ENCODE measurements at places on chromosomes 16 and 17.

DNA sequence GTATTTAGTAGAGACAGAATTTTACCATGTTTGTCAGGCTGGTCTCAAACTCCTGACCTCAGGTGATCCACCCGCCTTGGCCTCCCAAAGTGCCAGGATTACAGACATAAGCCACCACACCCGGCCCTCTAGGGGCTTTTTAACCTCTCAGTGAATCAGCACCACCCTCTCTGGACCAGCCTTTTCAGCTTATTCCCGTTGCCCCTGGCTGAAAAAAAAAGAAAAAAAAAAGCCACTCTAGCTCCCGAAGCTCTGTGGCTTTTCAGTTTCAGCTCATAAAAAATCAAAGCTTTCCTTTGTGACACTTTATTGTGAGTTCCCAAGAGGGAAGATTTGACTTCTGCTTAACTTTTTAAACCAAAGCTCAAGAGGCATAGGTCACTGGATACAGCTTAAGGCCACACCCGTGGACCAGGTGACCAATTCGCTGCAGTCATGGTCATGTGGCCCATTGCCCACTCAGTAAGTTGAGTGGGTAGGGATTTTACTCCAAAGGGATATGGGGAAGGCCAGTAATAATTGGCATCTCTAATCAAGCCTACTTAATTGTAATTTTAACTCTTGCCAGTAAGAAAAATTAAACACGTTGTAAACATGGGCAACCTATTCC is 46.6 kb upstream of the MED13 start:
- DNase-seq = no peak

DNA sequence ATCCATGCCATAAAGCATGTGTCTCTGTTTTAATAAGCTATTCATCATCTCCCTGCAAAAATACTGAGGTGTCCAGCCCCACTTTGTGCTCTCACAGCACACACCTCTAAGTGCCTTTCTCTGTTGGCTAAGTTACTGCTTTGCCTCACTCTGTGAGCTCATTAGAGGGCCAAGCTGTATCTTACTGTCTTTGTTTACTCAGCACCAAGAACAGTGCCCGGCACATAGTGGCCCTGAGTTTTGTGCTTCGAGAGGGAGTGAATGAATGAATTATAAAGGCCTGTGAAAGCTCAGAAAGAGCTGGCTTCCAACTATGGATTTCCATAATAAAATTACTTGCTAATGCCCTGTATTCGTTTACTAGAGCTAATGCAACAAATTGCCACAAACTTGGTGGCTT is 50.2 kb upstream of the NOG start:
- DNase-seq = no peak

DNA sequence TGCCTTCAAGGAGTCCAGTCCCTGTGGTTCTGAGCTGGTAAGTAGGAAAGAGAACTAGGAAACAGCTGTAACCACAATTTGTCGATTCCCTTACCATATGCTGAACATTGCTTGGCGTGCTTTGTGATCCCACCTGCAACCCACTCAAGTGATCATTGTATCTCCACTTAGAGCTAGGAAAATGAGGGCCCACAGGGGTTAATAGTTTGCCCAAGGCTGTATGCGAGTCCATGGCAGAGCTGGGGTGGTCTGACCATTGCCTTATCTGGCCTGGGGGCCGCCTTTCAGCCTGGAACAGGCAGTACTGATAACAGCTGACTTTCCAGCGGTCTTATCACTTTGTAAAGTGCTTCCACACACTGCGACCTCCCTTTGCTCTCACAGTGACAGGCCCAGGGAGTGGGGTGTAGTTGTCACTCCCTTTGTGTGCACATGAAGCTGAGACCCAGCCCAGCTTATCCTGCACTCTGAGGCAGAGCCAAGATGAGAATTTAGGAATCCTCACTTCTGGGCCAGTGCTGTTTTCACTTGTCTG is 9.8 kb downstream of the MYL4 start:
- DNase-seq = peak; percentile 16

DNA sequence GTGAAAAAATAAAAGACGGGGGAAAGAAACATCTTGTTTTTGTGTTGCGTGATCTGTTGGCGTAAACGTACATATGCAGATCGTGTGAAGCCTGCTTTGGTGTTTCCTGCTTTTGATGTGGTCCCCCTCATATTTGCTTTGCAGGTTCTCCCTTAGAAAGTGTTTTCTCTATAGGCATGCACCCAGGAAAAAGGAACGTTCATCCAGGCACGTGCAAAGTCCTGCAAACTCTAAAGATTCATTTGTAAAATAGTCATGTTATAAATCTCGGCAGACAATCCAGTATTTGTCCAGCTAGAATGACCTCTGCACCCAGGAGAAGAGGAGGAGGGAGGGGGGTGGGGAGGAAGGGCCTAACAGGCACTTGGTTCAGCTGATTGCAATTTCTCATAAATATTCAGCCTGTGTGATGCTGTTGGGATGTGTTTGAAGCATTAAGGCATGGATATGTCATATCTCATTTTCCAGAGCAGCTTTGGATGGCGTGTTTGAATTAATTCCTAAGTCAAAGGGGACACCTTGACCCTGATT is 40.3 kb upstream of the DDX52 start:
- DNase-seq = no peak

DNA sequence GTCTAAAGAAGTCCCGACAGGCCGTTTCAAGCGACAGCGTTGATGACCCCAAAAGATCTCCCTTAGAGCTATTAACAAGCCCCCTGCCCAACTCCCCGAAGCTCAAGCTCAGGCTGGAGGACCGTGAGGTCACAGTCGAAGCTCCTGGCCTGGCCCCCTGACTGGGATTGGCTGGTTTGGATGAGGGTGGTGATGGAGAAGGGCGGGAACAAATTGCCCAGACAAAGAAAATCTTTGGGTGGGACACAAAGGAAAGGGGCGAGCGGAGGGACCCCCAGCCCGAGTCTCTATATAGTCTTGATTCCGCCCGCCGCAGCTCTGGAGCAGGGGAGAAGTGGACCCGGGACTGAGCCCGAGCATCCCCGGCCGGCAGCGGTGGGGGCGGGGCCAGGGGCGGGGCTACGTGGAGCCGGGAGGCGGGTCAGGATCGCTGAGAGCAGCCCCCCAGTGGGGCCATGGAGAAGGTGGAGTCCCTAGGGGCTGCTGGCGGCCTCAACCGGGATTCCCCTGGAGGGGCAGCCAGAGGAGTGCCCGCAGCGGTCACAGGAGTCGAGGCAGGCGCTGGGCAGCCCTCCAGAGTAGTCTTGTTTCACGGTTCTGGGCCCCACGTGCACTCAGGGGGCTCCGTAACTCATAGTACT is 982 bp upstream of the NEURL4 start:
- peak; percentile 89 for DNase-seq

- DNase-seq = no peak
These were observed 6.2 kb upstream of the MEOX1 start for GRCh38 chr17:43667947-43668348.

DNA sequence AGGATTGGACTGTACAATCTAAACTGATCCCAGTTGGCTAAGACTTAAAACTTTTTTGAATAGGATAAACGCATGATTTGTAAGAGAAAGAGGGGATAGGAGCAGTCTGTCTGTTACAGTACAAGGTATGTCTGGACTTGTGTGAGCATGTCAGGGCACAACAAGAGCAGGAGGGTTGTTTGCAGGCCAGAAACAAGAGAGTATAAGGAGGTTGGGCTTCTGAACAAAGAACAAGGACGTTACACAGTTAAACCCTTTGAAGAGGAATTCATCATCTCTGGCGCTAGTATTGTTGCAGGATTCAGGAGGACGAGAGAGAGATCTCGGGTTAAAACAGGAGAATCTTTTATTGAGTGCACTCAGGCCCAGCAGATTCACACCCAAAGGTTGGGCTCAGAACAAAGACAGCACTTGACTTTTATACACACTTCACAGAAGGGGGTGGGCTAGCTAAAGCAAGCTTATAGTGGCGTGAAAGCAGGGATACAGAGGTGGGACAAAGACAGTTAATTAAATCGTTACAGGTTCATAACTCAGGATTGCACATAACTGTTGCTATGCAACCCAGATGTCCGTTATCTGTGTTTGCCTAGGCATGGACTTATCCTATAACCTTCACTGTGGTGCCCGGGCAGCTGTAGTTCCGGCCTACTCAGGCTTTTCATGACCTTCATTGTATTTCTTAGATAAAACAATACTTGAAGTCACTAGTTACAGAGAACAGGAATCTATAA is 34.3 kb downstream of the SEC14L1 start:
- no peak for DNase-seq

GRCh38 chr16:6976716-6977115 is 355.9 kb upstream of the RBFOX1 start:
- DNase-seq = no peak

GRCh38 chr17:6507535-6507934 is 48.8 kb downstream of the PITPNM3 start:
- DNase-seq = no peak

- DNase-seq = no peak
These were observed 19.2 kb downstream of the PLXDC1 start for GRCh38 chr17:39132192-39132610.

DNA sequence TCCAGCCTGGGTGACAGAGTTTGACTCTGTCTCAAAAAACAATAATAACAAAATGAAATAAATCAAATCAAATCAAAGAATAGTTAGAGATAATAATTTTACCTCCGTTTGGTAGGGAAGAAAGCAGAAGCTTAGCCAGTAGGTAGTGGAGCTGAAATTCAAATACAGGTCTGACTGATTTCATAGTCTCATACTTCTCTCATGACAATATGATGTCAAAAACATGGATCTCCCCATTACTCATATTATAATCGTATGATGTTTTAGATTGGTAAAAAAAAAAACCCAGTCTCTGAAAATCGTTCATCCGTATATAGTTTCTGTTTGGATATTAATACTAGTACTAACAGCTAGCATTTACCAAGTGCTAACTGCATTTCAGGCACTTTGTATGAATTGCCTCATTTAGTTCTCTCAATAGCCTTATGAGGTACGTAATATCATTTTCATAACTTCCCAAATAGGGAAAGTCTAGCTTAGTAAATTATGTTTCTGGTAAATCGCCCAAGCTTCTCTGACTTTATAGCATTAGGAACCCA is 48.7 kb downstream of the CDH8 start:
- peak; percentile 22 for DNase-seq

- DNase-seq = no peak
These were observed 21.1 kb downstream of the RARA start for GRCh38 chr17:40329839-40330794.

DNA sequence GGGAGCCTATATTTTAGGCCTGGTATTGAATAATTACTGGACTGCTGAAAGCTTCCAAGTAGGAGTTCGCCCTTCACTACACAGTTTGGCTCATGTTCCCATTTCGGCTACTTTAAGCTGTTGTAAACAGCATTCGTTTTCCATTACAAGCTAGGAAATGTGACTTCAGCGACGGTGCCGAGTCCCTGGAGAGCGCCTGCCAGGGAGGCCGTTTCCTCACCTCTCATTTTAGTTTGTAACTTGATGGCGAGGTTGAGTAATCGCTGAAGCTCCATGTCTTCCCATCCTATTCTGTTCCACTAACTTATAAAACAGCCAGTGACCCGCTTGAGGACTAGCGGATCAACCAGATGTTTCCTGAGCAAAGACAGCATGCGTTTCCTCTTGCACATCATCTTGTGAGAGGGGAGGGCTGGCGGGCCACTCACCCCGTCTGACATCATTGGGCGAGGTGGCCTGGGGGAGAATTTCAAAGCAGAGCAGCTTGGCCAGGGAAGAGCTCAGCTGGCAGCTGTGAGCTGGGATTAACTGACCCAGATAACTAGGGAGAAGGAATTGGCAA is 32.9 kb downstream of the PCTP start:
- no peak for DNase-seq

DNA sequence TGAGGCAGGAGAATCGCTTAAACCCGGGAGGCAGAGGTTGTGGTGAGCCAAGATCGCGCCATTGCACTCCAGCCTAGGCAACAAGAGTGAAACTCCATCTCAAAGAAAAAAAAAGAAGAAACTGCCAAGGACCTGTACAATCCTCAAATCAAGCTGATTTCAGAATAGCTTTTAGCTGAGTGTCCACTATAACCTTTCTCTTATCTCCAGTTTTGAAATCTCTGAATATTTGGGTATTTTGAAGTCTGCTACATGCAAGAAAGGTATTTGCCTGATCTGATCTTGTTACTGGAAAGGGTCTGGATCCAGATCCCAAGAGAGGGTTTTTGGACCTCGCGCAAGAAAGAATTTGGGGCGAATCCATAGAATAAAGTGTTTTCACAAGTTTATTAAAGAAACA is 19.1 kb upstream of the ARL2BP start:
- no peak for DNase-seq

DNA sequence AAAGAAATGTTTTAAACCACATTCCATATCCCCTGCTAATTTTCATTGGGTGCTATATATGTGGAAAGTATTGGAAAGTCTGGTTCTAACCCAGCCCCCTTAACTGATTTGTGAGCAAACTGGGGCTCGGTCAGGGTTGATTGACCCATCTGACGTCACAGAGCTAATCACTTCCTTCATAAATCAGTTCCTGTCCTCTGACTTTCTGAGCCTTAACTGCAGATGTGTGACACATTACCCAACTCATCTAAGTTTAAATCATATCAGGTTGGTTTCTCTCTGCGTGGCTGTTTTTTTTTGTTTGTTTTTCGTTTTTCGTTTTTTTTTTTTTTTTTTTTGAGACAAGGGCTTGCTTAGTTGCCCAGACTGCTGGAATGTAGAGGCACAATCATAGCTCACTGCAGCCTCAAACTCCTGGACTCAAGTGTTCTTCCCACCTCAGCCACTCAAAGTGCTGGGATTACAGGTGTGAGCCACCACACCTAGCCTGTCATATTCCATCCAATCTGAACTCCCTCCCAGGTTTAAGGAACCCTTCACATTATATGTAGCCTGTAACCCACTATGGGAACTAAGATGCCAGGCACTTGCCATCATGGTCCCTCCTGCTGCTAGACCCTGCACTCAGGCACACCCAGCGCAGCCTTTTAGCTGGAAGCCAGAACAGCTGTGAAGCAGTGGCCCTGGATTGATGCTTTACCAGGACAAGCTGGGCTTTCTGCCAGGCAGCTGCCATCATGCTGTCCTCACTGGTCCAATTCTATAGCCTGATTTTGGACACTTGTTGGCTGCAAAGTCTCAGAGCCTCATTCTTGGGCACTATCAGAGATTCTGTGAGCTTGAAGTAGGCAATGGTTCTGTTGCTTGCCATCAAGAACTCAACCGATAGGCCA is 6.9 kb upstream of the BPTF start:
- peak; percentile 93 for DNase-seq

DNA sequence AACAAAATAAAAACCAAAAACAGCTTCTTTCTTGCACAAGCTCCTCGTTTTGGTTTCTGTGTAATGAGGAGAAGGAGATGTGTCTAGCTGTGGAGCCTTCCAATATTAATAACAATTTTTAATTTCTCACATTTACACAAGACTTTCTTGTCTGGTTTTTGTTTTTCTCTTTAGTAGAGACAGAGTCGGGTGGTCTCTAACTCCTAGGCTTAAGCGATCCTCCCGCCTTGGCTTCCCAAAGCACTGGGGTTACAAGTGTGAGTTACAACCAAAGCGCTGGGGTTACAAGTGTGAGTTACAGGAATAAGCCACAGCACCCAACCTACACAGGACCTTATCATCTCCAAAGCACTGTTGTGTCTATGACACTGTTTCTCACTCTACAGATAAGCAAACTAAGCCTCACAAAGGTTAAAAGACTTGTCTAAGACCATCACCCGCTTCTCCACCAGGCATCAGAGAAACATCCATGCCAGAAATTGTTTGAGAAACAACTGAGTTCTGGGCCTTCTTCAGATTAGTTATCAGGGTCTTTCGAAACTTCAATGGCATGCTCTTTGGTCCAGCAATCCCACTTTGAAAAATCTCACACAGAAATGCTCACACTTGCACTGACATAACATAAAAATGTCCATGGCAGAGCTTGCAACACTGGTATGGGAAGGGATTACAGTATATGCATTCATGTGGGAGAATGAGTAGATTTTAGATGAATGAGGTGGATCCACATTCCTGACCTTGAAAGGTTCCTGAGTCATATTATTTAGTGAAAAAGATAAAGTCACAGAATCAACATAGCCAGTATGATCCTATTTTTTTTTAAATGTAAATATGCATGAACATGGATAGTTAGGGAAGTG is 3.9 kb downstream of the ABAT start:
- no peak for DNase-seq
